Inflammatory macrophage treated with lipopolysaccharide for 4 hours (primary cell): ENCODE measurements at places on chromosomes 7 and 10.

DNA sequence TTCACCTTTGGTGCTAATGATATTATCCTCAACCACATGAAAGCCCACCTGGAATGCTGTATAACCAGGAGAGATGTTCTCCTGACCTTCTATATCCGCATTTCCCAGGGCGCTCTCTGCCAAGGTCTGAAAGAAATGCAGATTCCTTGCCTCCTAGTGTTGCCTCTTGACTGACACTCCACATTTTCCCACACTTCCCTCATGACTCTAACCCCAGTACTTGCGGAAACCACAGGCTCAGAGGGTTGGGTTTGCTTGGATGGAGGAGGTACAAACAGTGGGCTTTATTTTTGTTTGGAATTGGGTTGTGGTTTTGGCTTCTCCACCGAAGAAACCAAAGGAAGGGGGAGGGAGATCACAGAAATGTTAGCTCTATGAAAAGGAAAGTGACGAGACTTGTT is 222.9 kb upstream of the CELF2 start:
- no peak for DNase-seq

- DNase-seq = no peak
These were observed 204.0 kb downstream of the BAMBI start for GRCh38 chr10:28881171-28881882.

DNA sequence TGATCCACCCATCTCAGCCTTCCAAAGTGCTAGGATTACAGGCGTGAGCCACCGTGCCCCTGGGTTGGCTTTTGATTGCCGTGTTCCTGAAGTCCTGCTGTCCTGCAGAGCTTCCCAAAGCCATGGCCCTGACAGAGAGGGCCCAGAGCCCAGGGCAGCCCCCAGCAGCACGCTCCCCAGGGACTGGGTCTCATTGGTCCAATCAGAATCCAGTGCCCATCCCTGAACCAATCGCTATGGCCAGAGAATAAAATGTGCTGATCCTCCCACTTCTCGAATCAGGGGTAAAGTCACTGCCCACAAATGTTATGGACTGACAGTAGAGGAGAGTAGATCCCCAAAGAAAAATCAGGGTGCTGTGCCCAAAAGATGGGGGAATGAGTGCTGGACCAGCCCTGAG is 5.0 kb upstream of the C10orf105 start:
- no peak for DNase-seq

DNA sequence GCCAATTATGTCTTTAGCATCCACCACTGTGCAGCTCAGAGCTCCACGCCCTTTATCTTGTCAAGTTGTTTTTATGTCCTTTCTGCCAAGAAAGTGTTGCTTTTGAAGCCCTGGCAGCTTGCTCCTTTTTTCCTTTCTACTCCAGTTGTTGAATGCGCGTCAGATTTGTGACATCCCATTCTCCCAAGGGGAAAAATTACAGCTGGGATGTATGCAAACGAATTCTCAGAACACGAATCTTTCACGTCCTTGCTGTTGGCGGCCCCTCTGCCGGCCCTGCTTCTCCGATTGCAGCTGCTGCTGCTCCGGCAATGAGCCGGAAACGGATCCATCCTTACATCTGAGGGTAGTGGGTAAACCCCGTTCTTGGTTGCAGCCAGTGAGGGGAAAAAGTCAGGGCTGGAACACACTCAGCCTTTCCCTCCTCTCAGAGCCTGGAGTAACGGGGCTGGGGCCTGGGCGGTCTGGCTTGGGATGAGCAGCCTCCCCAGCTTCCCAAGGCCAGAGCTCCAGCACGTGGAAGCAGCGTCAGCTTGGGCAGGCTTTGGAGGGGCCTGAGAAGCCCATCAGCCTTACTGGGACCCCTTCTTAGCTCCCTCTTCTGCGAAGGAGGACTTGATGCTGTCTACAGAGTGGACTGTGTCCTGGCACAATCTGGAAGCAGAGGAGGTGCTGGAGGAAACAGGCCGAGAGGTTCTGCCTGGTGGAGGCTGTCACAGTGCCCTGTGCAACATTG is 79.0 kb upstream of the CHST15 start:
- DNase-seq = no peak

GRCh38 chr7:16710651-16711050 is 42.9 kb upstream of the TSPAN13 start:
- DNase-seq = no peak

DNA sequence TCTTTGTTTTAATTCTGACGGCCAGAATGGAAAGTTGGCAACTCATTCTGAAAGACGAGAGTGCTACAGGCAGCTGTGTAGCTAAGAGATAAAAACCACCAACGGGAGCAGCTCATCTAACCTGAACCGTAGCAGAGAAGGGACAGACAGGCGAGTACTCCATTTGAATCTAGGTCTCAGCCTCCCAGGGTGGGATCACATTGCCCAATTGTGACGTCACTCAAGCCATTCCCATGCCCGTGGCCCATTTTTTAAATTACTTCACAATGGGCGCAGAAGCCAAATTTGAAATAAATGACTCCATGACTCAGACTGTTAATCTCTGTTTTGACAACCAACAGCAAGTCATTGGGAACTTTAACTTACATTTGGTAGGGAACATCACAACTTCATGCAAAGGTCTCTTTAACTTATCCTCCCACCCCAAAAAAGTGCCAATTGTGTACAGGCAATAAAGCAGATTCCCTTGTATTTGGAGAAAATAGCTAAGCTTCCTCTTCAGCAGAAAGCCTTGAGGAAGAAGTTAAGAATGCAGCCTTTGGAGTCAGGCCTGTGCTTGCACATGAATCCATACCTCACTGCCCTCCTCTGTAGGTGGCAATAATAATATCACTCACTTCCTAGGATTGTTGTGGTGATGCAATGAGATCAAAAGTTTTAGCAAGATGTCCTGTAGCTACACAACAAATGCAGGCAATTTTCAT is 93.2 kb upstream of the KIF5B start:
- DNase-seq = peak; percentile 19

DNA sequence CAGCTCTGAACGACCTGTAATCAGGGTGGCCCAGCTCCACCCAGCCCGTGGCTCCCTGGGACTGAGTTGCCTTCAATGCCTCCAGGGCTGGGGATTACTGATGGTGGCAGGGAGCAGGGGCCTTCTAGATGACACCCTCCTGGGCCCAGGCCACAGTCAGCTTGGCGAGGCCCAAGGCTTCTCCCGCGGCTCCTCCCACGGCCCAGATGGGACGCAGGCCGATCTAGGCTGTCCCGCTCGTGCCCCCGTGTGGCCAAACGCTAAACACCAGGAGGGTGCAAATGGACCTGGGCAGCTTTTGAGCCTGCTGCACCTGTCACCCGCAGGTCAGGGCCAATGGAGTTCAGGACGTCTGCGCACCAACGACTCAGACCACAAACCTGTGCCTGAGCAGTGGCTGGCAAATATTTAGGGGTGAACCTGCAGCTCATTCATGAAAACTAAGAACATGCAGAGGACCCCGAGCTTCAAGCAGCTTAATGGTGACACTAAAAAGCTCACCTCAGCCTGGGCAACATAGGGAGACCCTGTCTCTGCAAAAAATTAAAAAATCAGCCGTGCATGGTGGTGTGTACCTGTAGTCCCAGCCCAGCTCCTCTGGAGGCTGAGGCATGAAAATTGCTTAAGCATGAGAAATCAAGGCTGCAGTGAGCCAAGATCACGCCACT is 43.2 kb downstream of the ASB13 start:
- DNase-seq = peak; percentile 81

DNA sequence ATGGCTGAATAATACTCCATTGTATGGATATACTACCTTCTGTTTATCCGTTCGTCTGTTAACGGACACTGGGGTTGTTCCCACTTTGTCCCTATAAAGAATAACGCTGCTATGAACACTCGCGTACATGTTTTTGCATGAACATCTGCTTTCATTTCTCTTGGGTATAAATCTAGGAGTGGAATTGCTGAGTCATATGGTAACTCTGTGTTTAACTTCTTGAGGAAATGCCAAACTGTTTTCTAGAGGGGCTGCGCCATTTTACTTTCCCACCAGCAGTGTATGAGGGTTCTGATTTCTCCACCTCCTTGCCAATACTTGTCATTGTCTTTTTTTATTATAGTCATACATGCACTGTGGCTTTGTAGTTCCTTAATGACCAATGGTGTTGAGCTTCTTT is 20.6 kb upstream of the RASSF4 start:
- peak; percentile 74 for DNase-seq

DNA sequence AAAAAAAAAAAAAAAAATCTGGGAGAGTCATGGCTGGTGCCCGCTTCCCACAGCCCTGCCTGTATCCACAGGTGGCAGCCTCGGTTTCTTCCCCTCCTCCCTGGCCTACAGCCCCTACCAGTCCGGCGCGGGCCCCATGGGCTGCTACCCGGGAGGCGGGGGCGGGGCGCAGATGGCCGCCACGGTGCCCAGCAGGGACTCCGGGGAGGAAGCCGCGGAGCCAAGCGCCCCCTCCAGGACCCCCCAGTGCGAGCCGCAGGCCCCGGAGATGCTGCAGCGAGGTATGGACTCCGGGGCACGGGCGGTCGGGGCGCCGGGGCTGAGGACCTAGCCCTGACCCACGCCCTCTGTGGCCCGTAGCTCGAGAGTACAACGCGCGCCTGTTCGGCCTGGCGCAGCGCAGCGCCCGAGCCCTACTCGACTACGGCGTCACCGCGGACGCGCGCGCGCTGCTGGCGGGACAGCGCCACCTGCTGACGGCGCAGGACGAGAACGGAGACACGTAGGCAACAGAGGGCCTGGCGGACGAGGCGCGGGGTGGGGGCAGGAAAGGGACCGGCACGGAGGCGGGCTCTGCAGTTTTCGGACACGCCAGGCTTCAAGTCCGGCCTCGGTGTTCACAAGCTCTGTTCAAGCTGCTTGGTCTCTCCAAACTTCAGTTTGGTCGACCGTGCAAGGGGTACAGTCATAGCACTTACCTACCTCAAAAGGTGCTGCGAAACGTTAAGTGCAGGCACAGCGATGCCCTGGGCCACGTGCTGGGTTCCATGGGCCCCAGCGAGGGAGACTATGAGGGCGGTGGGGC is 3.9 kb downstream of the NFKB2 start:
- DNase-seq = peak; percentile 85

DNA sequence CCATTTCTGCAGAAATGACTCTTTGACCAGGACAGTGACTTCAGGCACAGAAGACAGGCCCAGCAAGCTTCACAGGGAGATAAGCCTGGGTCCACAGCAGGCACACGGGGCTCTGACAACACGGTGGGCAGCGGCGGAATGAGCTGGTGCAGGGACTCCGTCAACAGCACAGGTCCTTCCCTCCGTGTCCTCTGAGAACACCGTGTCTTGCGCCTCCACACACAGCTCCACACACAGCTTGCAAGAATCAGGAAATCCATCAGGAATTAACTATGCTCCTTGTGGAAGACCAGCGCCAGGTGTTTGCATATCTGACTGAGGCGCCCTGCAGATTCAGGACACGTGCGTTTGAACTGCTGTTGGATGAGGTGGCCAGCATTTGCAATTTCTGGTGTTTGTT is 39.6 kb downstream of the TCERG1L start:
- DNase-seq = no peak

DNA sequence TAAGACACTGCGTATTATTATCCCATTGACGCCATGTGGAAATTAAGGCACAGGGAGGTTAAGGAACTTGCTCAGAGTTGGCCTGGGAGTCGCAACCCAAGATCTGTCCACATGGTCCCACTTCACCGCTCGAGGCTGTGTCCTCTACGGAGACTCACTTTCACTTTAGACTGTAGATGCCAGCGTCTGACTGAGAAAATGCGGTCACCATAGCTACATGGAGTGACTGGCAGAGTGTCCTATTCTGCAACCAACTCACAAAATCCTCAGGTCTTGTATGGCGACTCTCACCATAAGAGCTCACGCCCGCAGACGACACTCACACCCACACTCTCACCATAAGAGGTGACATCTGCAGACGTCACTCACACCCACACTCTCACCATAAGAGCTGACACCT is 257.9 kb downstream of the PTPRN2 start:
- no peak for DNase-seq

GRCh38 chr10:129725482-129725881 is 238.6 kb downstream of the EBF3 start:
- no peak for DNase-seq

DNA sequence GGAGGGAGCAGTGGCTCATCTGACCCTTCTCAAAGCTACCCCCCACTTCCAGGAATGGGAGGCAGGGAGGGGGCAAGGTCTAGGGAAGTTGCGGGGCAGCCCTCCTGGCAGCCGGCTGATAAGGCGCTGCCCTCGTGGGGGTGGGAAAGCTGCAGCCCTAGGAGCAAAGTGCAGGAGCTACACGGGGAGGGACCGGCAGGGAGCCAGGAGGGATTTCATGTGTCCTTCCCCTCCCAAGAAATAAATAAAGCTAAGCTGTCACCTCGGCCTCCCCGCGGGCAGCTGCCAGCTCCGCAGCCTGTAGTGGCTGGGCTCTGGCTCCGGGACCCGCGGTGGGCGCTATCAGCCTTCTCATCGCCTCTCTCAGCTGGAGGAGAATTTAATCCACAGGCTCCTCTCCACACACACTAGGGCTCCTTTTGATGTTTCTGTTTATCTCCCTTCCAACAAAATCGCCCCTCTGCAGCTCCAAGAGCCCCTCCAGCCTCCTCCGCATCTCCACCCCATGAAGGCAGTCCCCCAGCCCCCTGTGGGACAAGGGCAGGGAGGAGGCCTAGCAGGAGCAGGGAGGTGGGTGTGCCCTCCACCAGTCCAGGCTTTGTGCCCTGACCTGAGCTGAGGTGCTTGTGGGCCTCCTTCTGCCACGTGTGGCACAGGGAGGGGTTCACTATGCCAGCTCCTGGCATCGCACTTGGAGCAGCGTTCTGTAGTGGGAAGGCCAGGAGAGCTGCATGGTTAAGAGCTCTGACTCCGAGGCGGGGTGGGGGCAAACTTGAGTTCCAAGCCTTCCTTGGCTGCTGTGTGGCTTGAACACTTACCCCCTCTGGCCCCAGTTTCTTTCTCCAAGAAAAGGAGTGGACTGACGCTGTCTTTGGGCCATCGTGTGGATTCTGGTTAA is 80.5 kb downstream of the C10orf105 start:
- peak; percentile 15 for DNase-seq

DNA sequence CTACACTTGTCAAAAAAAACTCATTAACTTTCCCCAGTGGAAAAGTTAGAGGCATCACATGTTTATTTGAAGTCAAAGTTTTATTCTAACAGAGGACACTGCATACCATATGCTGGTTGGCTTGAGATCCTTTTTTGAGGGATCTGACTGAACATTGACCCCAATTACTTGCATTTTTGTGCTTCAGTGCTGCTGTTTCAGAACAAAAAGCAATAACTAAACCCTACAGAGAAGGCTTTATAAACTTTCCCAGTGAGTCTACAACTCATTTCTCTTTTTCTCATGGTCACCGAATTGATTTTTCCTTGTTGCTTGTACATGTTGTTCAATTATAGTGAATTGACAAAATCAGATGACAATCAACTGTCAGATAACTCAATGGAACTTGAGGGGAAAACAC is 69.3 kb upstream of the PHYHIPL start:
- no peak for DNase-seq
